ENCODE measurements at places on chromosomes 3 and 15. TPM values are rescaled to one million over a fixed set of nuclear protein-coding genes. Genes with fewer than 3 reads are reported as not detected.

NEK10 gene
- total RNA-seq, result 2.4 TPM

ITIH4 gene
- total RNA-seq, result 0.49 TPM

MYO5C gene
- total RNA-seq, result not detected

ACY1 gene
- total RNA-seq, result 52.7 TPM

GOLGA8O gene
- total RNA-seq, result 0.18 TPM

ROBO1 gene
- 21.8 TPM for total RNA-seq

SERPINI2 gene
- total RNA-seq, result not detected

FANCD2OS gene
- not detected for total RNA-seq

KBTBD13 gene
- not detected for total RNA-seq

DISP2 gene
- total RNA-seq, result 0.36 TPM

UCN2 gene
- total RNA-seq, result 1.6 TPM

FYCO1 gene
- 11.2 TPM for total RNA-seq

CCR3 gene
- not detected for total RNA-seq

RETNLB gene
- not detected for total RNA-seq

NPAP1 gene
- not detected for total RNA-seq

DOCK3 gene
- total RNA-seq, result under 0.01 TPM

ARGFX gene
- total RNA-seq, result not detected

CTXN2 gene
- total RNA-seq, result not detected

SPESP1 gene
- total RNA-seq, result 14.3 TPM

OIP5 gene
- 1.1 TPM for total RNA-seq

All from cardiac atrium fibroblast (primary cell).